ENCODE measurements at places on chromosomes 11 and 22.

DNA sequence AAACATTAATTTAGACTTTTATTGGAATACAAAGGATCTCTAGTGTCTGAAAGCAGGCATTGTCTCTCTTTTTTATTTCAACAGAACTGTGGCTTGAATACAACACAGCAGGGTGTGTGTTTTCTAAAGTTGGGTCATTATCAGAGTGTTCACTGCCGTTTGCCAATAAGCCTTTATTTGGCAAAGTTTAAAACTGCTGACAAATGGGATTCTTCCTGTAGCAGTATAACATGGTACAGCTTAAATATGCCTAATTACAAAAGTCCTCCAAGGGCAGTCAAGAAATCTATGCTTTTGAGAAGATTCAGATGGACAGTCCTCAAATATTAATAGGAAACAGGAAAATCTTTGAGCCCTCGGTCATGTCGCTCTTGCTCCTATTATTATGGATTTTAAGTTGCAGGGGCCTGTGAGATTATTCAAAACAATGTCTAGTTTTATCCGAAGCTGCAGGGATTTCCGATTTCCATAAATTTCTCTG, 199.9 kb downstream of the MAML2 start:
- DNase-seq = no peak

- DNase-seq = no peak
Measured at GRCh38 chr11:15507592-15507991, 392.9 kb downstream of the INSC start.

- no peak for DNase-seq
Measured at GRCh38 chr11:41579546-41579945, 120.1 kb upstream of the LRRC4C start.

DNA sequence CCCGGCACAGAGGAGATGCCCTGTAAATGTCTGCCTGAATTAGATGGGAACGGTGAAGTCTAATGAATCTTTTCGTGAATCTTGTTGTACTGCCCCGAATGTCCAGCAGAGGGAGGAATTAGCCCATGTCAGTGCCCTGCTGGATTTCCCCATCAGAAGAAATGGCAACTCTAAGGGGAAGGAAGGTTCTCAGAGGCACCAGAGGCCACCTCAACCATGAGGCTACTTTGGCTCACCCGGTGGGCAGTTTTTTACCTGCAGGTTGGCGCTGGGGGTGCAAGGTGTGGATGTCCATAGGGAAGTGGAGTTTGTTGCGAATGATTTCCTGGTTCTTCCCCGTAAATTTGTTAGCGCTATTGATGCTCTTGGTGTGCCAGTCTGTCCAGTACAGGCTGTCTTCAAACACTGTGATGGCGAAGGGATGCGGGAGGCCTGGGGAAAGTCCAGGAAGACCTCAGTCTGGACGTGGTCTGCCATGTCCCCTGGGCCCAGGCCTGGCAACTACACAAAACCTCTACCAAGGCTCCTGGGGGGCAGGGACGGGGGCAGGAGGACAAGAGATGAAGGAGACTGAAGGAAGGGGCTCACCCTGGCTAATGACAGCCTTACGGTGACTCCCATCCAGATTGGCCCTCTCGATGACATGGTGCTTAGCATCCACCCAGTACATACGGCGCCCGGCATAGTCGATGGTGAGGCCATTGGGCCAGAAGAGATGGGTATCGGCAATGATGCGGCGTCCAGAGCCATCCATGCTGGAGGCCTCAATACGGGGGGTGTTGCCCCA, 28.5 kb downstream of the LRP4 start:
- peak; percentile 26 for DNase-seq
